Keratinocyte (primary cell): ENCODE measurements at places on chromosomes 5 and 9.

- DNase-seq: peak; percentile 13
These were observed 146.6 kb upstream of the TUT7 start for GRCh38 chr9:86500667-86501435.

GRCh38 chr9:120867676-120868338 is 9.2 kb downstream of the PHF19 start:
- DNase-seq: no peak

GRCh38 chr5:181086884-181087205 is 44.1 kb downstream of the OR2V1 start:
- DNase-seq: no peak

DNA sequence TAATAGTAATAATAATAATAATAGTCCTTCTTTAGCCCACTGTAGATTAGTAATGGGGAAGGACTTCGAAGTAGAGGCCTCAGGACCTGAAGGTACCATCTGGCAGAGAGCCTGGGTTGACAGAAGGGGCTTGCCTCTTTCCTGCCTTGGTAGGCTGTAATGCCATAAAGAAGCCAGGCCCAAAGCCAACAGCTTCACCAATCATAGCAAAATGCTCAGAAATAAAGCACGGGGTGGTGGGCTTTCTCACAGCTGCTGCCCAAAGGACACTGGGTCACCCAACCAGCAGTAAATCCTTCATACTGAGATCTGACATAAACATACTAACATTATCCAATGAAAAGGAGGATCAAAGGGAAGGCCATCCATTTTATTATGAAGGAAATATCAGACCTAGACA is 70.7 kb downstream of the SUSD1 start:
- no peak for DNase-seq

DNA sequence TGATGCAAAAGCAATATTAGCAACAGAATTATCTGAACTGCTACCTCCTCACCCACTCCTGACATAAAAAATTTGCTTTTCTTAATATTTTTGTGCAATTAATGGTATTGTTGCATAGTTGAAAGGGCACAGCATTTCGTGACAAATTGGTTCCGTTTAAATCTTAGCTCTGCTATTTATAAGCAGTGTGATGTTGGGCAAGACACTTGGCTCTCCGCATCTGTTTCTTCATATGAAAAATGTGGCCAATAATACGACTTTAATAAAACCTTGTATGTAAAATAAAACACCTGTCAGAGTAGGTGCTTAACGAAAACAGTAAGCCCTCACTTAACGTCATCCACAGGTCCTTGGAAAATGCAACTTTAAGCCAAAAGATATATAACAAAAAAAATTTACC is 4.2 kb downstream of the TMEM167A start:
- no peak for DNase-seq

- DNase-seq: no peak
These were observed 28.4 kb upstream of the FAM120A start for GRCh38 chr9:93422977-93423616.

GRCh38 chr5:56456002-56456401 is 222.9 kb upstream of the ANKRD55 start:
- DNase-seq: no peak

GRCh38 chr5:133088064-133088463 is 36.3 kb downstream of the HSPA4 start:
- DNase-seq: no peak

DNA sequence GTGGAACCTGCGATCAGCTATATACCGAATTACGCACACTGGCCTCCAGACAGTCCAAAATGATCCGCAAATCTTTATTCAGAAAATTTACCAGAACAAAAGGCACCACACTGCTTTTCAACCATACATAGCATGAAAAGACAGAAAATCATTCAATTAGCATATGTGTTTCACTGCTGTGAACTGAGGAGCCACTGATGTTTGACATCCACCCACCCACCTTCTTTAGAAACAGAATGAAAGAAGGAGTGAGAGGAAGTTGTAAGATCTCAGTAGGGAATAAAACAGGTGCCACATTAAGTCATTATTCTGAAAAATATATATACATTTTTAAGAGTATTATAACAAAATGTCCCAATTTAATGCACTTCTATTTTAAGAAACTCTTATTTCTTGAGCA is 156.8 kb downstream of the NFIB start:
- no peak for DNase-seq

DNA sequence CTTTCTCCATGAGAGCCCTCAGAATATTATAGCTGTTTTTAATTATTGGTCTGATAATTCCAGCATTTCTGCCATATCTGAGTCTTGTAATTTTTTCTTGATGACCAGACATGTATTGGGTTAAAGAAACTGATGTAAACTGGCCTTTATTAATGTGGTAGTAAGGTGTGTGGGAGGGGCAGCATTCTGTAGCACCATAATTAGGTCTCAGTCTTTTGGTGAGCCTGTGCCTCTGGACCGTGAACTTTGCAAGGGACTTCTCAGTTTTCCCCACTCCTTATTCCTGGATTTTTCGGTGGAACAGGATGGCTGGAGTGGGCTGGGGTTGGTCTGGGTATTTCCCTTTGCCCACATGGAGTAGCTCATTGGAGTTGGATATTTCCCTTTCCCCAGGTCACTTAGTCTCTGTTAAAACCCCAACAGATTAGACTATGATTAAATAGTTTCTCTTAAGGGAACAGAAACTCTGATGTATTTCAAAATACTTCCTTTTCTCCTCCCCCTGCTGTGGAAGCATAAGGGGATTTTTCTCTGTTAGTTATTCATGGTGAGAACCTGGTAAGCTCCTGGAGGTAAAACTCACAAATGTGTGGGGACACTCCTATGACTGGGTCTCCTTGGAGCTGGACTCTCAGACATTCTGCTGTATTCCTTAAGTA is 52.4 kb downstream of the FSD1L start:
- no peak for DNase-seq

- DNase-seq: no peak
These were observed 2.2 kb upstream of the FOXD1 start for GRCh38 chr5:73450672-73451223.

GRCh38 chr9:32703635-32704034 is 68.2 kb upstream of the TAF1L start:
- DNase-seq: no peak

DNA sequence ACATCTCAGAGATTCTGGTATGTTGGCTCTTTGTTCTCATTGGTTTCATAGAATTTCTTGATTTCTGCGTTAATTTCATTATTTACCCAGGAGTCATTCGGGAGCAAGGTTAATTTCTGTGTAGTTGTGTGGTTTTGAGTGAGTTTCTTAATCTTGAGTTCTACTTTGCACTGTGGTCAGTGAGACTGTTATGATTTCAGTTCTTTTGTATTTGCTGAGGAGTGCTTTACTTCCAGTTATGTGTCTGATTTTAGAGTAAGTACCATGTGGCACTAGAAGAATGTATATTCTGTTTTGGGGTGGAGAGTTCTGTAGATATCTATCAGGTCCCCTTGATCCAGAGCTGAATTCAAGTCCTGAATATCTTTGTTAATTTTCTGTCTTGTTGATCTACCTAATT is 12.2 kb downstream of the RANBP17 start:
- DNase-seq: no peak

- DNase-seq: no peak
These were observed 36.6 kb downstream of the FAM114A2 start for GRCh38 chr5:154002093-154002492.

DNA sequence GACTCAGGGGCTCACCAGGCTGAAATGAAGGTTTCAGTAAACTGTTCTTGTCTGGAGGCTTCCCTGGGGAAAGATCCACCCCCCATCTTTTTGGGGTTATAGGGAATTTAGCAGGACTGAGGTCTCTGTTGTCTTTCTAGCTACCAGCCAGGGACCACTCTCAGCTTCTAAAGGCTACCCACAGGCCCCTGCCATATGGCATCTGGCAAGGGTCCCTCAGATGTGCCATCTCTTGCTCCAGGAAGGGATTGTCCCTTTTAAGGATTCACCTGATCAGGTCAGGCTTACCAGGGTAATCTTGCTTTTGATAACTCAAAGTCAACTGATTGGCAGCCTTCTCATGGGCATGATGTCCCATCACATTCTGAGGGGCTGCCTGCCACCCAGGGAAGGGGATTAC is 65.0 kb downstream of the NSUN2 start:
- no peak for DNase-seq

GRCh38 chr9:114155995-114156656 is 789 bp downstream of the COL27A1 start:
- DNase-seq: no peak

DNA sequence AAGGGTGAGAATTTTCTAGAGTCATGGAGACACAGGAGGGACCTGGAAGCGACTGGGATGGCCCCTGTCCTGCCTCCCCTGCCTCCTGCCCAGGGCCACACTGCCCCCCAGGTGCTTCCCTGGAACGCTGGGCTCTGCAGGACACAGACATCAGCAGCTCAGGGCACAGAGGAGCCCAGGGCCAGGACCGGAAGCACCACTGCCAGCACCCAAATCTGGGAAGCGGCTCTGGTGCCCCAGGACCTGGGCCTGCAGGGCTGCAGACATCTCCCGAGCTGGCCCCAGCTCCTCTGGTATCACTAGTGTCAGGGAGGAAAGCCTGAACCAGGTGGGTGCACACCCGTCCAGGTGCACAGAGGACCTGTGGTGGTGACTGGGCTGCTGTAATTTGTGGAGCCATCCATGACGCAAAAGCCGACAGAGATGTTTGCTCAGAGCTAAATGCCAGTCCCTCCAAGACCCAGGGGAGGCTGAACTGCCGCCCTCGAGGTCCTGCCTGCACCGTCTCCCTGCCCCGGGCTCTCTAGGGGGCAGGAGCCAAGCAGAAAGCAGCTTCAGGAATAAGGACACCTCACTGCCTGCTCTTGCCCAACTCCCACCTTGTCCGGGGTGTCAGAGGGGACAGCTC is 46.0 kb upstream of the SIMC1 start:
- DNase-seq: no peak

- no peak for DNase-seq
These were observed 82.5 kb downstream of the UHRF2 start for GRCh38 chr9:6495466-6495865.

- DNase-seq: no peak
These were observed at the start of gene ADAMTS13 for GRCh38 chr9:133421615-133422542. Gene ADAMTS13 (plus strand): TSS chr9:133422367. CDS start chr9:133422444, 77 bp downstream.

DNA sequence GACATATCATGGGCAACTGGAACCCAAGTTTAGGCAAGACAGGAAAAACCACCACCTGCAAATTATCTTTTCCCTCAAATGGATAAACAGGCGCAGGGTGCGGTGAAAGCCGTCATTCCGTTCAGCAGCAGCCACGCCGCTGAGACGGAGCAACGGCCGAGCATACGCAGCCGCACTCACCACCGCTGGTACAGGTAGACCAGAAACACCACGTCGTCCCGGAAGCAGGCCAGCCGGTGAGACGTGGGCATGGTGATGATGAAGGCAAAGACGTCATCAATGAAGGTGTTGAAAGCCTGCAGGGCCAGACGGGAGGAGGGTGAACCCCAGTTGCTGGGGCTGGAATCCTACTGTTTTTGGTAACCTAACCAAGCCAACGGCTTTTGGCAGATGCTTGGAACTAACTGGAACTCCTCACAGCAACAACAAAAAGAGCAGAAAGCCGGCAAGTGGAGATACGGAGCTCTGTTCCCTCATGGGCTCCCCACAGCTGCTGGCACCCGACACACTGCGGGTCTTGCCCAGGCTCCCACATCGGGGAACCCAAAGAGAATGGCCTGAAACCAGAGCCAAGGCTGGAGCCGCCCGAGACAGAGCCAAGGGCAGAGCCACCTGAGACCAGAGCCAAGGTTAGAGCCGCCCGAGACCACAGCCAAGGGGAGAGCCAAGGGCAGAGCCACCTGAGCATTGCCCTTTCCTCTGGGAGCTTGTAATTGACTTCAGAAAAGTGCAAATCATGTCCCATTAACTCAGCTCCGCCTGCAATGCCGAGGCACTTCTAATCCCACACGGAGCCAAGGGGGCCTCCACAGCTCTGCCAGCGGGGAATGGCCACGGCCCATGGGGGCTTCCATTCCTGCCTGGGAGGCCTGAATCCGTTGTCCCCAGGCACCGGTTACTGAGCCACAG is 24.2 kb downstream of the CLPTM1L start:
- DNase-seq: no peak

DNA sequence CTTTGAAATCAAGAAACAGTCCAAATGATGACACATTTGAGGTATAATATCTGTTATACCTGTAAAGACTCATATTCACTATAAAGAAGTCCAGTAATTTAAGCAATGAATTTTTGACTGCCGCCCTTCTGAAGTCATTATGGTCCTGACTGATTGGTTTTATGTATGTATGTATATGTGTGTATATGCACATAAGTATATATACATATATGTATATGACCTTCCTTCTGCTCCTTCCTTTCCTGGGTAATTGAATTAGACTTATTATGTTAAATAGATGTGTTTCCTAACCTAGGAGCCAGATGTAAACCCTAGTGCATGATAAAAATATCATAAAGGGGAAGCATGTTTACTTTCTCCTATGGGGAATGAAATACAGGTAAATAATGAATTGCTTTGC is 343.1 kb upstream of the BRINP1 start:
- no peak for DNase-seq

DNA sequence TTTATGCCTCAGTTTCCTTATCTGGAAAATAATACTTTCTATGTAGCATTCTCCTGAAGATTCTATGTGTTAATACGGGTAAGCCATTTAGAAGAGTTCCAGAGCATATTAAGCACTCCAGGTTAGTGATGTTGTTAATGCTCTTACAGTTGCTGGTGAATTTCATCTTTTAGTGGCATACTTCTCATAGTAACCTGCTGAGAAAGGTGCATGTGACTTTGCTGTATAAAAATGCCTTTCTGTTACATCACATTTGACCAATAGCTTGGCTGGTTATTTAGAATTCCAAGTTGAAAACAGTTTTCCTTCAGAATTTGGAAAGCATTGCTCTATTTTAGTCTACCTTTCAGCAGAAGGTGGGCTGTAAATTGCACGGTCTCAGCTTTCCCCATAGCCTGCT is 27.2 kb downstream of the GCNT1 start:
- no peak for DNase-seq

GRCh38 chr5:159341145-159341544 is 10.9 kb upstream of the IL12B start:
- no peak for DNase-seq

- peak; percentile 71 for DNase-seq
These were observed 35.6 kb upstream of the SSBP2 start for GRCh38 chr5:81786496-81786895.

DNA sequence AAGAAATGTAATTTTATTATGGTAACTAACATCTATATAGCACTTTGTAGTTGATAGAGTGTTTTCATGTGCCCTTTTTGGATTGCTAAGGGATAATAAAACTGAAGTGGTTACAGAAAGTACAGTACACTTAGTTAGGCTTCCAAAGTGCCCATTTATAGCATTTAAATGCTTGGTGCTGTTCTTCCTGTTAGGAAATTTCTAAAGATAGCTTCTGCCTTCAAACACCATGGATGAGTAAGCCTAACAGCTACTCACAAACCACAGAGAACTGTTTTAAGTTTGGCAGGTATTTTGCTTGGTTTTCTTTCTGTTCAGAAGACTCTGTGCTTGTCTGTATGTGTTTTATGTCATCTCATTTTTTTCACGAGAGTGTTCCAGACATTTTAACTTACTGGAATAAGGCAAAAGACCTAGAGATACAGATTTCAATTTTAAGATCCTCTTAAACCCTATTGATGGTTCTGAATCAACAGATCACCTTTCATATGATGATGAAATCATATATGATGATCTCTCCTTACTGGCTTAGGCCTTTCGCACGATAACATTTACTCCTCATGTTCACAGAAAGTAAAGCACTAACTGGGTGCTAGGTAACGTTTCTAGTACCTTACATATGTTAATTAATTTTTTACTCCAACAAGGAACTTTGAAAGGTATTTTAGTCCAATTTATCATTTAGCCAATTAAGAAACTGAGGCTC is 4.4 kb downstream of the RIMOC1 start:
- DNase-seq: no peak

GRCh38 chr5:62579761-62580160 is 1.1 kb downstream of the LRRC70 start:
- DNase-seq: no peak

GRCh38 chr5:39455645-39456044 is 30.9 kb upstream of the DAB2 start:
- no peak for DNase-seq
